AG08396 (cell line): ENCODE measurements at places on chromosomes 12 and 14.
A peak's percentile ranks its signal among the peaks of the same experiment; 100 is the strongest.

DNA sequence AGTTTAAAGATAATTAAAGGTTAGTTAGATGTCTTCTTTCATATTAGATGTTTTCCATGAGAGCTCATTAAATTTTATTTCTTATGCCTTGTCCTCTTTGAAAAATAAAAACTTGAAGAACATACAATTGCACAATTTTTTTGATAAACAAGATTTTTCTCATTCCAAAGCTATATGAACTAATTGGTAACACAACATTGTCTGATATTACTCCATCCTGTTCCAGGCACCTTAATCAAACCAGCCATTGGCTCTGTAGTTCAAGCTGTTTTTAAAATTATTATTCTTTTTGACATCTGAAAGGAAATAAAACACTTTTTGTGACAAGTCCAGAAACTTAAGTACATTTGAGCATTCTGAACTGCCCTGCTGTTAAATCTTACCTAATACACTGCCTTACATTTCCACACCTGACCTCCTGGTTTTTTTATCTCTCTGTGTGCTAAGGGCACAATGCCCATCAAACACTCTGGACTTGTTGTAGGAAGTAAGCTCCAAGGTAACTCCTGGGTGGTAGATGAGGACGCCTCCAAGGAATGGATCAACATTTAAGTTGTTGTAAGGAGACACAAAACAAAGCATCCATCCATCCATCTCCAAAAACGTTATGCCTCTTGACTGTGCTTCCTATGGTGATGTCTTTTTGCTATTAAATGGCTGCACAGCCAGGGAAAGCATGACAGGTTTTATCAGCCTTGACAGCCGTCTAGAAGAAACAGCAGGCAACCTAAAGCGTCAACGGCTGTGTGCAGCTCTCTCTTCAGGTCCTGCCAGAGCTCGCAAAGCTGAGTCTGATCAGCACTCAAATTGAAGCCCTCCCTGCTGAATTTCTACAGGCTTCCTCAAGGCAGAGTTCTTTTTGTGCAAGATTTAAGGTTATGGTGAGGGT, 449.9 kb upstream of the FLRT2 start:
- DNase-seq, result no peak

GRCh38 chr14:89616852-89617341, 199.9 kb upstream of the FOXN3 start:
- DNase-seq, result peak; percentile 24

DNA sequence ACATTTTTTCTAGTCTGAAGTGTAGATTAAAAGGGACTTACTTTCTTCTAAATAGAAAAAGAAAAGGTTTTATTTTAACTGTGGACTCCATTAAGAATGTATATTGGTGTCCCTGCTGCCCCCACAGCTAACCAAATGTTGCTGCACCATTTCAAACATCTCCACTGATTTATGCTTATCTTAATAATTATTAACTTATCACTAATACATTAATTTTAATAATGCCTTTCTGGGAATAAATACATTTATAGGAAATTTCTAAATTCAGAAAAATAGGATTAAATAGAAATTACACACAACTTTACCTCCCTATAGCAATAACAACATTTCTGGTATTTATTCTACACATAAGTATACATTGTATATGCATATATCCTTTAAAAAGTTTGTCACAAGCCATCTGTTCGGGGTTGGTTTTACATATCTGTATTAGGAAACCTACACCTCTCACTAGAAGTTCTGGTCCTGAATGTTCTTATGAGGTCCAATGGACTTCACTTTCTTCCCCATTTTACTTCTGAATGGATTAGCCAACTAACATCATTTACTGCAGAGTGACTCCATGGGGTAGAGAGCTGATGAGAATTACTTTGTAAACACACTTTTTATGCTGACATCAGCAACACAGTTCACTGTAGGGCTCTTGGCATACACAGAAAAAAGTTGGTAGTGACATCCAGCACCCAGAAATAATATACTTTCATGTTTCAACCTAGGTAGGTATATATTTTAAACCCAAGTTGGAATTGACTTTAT, 9.4 kb upstream of the SELPLG start:
- no peak for DNase-seq

DNA sequence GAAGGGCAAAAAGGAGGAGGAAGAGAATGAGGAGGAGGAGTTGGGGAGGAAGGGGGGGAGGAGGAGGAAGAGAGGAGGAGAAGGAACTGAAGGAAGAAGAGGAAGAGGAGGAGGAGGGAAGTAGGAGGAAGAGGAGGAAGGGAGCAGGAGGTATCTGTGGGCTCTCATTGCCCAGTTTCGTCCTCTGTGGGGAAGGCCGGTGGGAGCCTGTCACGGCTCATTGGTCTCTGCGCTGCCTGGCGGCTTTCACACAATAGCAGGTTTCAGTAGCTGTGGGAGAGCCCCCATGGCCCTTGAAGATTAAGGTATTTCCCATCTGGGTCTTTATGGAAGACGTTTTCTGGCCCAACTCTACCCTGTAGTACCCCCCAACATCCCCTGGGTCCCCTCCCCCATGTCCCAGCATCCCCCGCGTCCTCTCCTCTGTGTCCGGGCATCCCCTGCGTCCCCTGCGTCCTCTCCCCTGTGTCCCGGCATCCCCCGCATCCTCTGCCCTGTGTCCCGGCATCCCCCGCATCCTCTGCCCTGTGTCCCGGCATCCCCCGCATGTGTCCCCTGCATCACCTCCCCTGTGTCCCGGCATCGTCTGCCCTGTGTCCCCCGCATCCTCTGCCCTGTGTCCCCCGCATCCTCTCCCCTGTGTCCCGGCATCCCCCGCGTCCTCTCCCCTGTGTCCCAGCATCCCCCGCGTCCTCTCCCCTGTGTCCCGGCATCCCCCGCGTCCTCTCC, 278.2 kb upstream of the SFSWAP start:
- no peak for DNase-seq

- no peak for DNase-seq
These were observed 95.4 kb upstream of the SLCO1C1 start for GRCh38 chr12:20599757-20600156.

DNA sequence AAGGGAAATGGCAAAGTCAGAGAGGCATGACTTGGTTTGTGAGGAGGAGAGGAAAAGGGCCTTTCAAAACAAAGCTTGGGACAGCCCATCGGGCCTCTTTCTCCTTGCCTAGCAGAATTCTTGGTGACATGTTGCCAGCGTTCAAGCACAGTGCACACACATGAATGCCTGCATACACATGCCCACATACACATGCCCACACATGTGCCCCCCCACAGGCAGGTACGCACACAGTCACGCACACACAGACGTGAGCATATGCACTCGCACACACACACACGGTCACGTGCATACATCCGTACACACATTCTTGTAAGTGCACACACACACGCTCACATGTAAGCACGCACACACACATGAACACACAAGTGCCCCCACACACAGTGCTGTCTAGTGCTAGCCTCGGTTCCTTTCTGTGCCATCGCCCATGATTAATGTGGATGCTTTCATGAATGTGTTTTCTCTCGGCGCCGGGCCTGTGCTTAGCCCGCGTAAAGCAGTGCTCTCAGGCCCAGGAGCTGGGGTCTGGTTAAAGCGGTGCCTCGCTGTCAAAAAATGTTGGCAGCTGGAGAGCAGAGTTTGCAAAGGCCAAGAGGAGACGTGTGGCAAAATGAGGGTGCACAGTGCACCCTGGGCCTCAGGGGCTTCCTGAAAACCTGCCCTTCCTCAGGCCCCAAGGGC, 328.8 kb upstream of the DIO3 start:
- DNase-seq, result no peak

GRCh38 chr14:101293605-101294004, 267.7 kb upstream of the DIO3 start:
- no peak for DNase-seq

DNA sequence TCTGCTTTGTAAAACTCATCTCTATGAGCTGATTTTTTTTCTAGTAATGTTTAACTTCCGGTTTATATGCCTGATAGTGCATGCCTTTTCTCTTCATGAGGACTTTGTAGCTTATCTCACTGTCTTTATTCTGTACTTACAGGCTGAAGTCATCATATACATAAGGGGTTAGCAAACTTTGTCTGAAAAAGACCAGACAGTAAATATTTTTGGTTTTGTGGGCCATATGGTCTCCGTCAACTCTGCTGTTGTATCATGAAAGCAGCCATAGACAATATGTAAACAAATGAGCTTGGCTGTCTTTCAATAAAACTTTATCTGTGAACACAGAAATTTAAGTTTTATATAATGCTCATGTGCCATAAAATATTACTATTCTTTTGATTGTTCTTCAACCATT, 172.1 kb downstream of the GXYLT1 start:
- no peak for DNase-seq

GRCh38 chr14:87082917-87083316, 910.1 kb downstream of the GALC start:
- DNase-seq, result no peak

DNA sequence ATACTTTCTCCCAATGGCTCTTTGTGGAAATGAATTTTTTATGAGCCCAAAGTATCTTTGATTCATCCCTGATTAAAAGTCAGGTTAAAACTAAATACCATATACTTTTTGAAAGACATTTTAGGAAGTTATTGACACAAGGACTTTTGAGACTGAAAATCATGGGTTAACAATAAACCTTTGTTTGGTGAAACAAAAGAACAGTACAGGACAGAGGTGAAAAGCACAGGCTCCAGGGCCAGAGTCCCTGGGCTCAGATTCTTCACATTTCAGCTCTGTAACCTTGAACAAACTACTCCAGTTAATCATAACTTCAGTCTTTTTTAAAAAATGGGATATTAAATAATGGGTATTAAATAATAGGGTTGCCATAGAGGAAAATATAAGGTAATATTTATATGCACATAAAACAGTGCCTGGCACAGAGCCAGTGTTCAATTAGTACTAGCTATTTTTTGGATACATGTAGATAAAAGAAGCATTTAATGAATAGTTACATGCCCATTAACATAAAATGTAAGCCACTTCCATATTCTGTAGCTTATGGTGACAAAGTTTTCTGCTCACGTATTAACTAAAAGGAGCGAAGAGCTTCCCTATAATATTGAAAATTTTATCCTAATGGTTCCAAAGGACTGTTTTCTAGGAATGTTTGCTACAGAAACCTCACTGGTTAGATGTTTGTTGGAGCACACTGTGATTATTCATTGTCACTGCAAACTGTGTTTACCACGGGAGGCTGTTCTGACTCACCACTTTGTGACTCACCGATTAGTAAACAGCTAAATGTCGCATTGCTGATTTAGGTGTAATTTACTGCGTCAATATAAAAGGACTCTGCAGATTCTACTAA, 255.4 kb downstream of the DAD1 start:
- peak; percentile 30 for DNase-seq

- no peak for DNase-seq
These were observed 123.9 kb downstream of the ADAMTS20 start for GRCh38 chr12:43428088-43428600.

- DNase-seq, result no peak
These were observed 32.7 kb downstream of the VCPKMT start for GRCh38 chr14:50083467-50084337.

DNA sequence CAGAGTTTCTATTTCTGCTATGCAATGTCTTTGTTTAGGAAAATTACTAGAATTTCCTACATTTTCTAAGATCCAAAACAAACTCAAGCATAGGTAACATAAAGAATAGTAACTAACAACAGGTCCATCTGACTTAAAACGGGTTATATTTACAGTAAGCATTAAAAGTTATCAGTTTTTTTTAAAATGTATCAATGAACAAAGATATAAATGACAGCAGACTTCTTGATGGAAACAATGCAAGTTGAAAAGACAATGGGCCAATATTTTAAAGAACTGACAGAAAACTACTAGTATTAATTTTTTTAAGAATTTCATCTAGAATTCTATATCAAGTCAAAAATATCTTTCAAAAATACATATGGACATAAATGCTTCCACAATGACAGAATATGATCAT, 367.1 kb upstream of the MGAT4C start:
- no peak for DNase-seq

- no peak for DNase-seq
These were observed 97.9 kb upstream of the NUDT4 start for GRCh38 chr12:93279565-93280412.

GRCh38 chr12:115440438-115440837, 756.5 kb upstream of the TBX3 start:
- peak; percentile 66 for DNase-seq

DNA sequence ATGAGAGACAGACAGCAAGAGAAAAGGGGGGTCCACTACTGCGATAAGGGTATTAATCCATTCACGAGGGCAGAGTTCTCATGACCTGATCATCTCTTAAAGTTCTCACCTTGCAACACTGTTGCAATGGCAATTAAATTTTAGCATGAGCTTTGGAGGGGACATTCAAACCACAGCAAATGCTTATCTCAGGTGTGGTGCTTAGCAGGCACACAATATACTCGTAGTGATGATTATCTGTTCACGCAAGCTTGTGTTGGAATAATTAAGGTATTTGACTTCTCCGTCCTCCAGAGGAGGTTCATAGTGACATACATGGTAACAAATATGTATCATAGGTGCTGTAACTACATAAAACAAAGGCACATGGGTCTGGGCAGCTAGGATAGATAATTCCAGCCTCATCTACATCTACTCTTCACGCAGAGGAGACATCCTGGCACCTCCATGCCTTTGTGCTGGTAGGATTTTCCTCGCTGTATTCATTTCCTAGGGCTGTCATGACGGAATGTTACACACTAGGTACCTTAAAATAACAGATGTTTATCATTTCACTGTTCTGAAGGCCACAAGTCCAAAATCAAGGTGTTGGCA, 221.2 kb downstream of the RBM19 start:
- DNase-seq, result no peak

DNA sequence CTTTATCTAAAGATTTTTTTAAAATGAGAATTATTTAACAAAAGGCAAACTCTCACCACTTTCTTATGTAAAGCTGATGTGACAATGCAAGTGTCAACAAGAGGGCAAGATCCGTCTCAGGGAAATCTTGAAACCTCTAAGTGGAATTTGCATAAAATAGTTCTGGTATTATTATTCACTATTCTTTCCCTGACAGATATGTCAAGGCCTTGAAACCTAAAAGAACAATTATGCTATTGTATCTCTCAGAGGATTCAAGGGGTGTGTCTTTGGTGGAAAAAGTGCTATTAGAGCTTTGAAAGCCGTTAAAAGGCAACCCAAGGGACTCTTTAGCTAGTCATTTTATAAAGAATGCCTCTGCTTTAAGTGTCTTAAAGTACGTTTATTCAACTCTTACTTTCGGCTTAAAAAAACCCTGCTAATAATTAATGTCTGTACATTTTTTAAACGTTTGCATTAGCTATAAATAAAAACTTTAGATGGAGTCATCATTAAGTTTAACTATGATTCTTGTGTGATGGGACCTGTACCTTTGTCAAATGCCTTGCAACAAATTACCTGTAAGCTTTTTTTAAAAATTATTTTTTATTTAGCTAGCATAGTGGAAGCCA, 585.5 kb downstream of the VRK1 start:
- DNase-seq, result no peak

- DNase-seq, result no peak
These were observed 29.4 kb downstream of the GNG2 start for GRCh38 chr14:51889851-51890250.
